ENCODE measurements at places on chromosomes 5 and 9. TPM values are rescaled to one million over a fixed set of nuclear protein-coding genes. Genes with fewer than 3 reads are reported as not detected.

- DNase-seq: no peak
Observed at GRCh38 chr9:92769990-92770359, 5.3 kb upstream of the BICD2 start.

- no peak for DNase-seq
Observed at GRCh38 chr5:115351356-115352195, 55.1 kb upstream of the CCDC112 start.

- no peak for DNase-seq
Observed at GRCh38 chr5:73446631-73447529, 1.7 kb downstream of the FOXD1 start.

- DNase-seq: no peak
Observed at GRCh38 chr5:62569470-62569869, 9.1 kb upstream of the LRRC70 start.

- no peak for DNase-seq
Observed at GRCh38 chr9:24487946-24488345, 57.8 kb downstream of the IZUMO3 start.

DNA sequence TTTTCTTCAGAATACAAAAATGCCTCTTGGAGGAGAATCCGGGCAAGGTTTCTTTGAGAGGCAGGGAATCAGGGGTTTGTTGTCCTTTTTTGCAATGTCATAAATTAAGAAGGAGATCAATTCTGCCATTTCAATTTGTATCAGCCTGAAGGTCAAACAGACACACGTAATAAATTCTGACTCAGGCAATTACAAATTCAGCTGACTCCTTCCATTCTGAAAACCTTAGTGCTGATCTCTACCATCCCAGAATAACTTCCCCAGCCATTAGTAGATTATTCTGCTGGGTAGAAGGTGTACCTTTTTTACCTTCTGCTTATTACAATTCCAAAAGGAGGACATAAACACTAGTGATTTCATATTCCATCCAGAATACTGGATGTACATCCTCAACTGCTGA lies 516.6 kb downstream of the AGTPBP1 start:
- DNase-seq: no peak

DNA sequence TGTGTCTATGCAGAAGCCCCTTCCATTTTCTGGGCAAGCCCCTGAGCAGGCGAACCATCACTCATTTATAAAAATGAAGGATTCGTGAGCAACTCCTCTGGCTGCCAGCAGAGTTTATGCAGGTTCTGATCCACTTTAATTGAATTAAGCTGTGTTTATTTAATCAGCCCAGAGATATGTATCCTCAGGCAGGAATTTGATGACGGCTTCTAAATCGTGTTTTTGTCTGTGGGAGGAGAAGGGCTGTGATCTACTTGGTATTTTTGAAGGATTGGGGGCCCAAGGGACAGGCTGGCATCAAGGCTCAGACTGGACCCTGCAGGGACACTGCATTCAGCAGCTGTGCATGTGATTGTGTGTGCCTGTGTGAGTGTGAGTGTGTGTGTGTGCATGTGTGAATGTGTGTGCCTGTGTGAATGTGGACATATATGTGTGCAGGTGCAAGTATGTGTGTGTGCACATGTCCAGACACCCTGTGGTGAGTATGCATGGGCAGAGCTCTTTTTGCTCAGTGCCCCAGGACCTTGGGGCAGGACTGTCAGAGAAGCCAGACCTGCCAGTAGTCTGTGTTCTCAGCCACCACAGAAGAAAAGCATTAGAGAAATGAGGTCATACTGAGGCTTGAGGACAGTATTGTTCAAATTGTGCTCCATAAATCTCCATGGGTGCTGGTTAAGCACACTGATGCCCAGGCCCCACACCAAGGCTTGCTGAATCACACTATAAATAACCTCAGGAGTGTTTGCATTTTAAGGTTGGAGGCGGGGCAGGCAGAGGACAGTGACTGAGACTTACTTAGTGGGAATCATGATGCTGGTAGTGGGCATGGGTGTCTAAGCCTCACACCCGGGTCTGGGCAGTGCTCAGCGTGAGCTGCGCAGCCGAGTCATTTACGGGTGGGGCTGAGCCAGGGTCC lies 164.0 kb downstream of the CARTPT start:
- no peak for DNase-seq

DNA sequence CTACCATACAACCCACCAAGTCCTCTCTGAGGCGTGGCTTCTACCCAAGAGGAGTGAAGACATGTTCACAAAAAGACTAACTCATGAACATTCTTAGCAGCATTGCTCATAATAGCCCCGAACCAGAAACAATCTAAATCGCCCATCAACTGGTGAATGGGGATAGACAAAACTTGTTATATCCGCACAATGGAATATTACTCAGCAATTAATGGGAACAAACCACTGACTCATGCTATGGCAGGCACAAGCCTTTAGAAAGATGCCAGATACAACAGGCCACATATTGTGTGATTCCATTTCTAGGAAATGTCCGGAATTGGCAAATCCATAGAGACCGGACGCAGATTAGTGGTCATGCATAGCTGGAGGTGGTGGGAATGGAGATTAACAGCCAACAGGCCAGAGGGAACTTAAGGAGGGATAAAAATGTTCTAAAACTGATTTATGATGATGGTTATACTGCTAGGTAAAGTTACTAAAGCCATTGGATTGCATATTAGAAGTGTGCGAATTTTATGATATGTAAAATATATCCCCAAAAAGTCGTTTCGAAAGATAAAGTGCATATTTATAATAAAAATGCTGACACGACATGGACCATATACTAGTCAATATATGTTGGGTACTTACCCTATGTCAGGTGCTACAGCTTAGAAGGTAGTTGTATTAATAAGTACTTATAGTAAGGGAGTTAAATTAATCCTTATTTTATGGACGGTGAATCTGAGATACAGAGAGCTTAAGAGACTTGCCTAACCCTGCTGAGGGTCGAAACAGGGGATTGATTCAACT lies 55.4 kb downstream of the LHX2 start:
- no peak for DNase-seq

DNA sequence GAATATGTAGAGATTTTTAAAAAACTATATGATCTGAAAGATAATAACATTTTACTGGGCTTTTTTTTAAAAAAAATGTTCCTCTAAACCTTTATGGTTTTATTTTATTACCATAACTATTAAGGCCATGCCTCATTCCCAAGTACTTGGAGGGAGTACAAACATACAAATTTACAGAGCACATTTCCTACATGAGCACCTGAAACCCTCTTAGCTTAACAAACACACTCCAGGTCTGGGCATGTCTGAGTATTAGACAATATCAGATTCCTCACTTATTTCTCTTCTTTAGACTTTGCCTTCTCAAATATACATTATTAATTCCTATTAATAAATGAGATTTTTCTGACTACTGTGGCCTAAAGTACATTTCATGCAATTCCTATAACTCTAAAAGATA lies 319.2 kb downstream of the SLCO4C1 start:
- no peak for DNase-seq

DNA sequence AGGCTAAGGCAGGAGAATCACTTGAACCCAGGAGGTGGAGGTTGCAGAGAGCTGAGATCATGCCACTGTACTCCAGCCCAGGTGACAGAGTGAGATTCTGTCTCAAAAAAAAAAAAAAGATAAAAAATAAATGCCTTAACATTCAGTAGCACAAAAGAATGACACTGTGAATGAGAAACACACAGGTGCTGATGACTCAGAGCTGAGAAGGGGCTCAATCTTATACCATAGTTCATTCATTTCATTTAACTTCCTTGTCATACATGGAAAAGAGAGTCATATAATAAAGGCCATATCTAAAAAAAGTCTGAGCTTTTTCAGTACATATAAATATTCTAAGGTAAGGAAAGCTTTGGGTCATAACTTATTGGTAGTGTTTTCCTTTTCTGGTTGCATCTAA lies 40.6 kb downstream of the WWC1 start:
- no peak for DNase-seq

GRCh38 chr5:43106290-43106638 lies 14.4 kb upstream of the ZNF131 start:
- no peak for DNase-seq

DNA sequence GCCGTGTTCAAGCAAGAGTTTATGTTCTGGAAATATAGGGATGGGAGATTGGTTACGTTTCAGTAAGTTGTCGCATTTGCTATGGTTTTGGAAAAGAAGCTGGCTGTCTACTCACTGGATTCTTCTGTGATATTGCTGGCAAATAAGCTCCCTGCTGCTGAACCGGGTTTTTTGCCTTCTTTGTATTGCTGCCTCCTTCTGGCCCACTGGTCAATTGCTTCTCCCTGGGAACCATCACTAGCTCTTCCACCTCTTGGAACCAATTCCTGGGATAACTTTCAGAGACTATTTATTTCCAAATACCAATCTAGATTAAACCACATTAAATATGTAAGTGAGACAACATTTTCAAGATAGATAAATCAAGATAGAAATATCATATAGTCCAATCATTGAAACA lies 43.0 kb downstream of the NUDT12 start:
- DNase-seq: no peak

- no peak for DNase-seq
Observed at GRCh38 chr5:90477073-90477472, 2.4 kb downstream of the POLR3G start.

- no peak for DNase-seq
Observed at GRCh38 chr5:163574472-163575440, 69.3 kb downstream of the MAT2B start.

DNA sequence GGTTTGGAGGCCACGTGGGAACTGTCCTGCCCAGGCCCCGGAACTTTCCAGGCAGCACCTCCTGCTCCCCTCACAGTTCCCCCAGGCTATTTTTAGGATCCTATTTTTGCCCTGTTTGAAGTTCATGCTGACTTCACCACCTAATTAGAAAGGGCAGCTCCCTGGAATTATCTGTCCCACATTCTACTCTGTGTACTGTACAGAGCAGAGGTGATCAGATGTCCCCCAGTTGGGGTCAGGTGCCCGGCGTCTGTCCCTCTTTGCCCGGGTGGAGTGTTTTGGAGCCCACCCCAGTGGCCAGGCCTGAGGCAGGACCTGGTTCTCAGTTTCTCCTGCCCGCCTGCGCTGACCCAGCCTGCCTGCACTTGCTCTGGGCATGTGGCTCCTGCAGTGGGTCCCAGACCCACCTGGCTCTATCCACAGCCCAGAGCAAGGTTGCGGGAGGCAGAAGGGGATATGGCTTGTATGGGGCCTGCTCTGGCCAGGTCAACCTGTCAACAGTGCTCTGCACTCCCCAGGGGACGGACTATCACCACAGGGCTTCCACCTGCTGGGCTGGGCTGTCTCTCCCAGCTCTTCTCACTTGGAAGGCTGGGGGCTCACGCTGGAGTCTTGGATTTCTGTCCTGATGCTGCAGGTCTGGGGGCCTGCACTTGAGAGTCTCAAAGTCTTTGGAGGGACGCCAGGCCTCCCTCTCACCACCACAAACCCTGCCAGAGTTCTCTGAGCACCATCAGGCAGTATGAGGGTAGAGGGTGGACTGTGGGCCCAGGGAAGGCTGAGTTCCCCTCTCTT lies 268.3 kb downstream of the GADD45G start:
- no peak for DNase-seq

DNA sequence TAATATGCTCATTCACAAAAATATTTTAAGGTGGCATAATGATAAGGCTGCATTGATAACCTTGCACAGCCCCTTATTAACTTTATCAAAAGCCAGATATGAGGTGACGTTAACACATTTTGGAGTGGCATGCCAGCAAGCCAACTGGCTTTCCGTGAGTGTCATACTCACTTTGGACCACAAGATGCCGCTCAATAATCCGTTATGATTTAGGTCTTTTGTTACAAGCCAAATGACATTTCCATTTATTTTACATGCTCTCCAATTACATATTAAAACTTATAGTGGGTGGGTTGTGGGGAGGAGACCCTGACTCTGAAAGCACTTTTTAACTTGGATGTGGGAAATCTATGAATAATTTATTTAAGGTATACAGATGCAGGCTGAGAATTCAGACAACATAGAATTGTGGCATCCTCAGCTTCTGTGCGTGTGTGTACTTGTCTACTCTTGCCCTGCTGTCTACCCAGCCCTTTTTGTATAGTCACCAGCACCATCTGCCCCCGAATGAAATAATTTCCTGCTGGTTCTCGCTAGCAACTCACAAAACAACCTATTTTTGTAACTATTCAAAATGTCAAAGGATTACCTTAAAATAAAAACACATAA lies 305.1 kb downstream of the PSAT1 start:
- no peak for DNase-seq

- peak; percentile 39 for DNase-seq
Observed at GRCh38 chr9:128494108-128494745, 10.3 kb upstream of the GLE1 start.

DNA sequence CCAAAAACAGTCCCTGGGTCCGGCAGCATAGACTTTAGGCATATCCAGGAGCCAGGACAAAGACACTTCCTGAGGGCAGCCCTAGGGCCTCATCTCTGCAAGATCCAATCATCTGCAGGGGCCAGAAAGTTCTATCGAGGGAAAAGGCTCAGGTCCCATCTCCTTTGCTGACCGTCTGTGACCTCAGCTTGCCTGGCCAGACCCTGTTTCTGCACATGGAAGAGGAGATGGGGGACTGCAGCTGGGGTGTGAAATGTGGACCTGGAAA lies 51.0 kb upstream of the FCN1 start:
- DNase-seq: no peak

DNA sequence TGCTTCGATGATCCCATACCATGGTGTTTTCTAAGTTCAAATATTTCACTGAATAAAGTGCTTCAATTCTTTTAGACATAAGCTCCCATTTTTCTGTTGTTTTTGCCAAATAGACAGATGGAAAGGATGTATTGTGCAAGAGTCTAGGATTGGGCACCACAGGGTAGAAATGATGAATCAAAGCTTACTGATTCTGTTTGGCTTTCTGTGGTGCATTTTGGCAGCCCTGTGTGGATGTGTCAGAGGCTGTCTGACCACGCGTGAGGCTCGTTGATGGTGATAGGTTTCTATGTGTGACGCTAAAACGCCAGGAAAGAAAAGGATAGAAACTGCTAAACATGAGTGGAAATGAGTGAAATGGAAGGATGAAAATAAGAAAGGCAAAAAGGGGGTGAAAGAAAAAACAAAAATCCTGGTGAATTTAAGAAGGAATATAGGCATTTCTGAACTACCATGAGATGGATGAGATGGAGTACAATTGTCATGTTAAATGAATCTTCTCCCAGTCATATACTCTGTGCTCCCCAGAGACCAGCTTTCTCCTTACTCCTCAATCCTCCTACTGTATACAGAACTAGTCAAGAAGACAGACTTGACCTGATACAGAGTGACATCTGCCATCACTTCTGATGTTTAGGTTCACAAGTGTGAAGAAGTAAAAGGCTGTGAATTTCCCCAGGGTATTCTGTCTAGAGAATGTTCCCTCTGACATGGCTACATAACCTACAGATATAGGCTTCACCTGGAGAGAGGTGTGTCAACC lies 54.4 kb downstream of the ANKH start:
- DNase-seq: peak; percentile 88

GRCh38 chr5:17120209-17120608 lies 97.2 kb upstream of the BASP1 start:
- DNase-seq: no peak

BTNL9 gene
- 11.7 TPM for total RNA-seq

PCDHB6 gene
- total RNA-seq: not detected

ACTBL2 gene
- 0.08 TPM for total RNA-seq

ECSCR gene
- total RNA-seq: 15.0 TPM

CCL19 gene
- not detected for total RNA-seq

GARNL3 gene
- 11.9 TPM for total RNA-seq

EHMT1 gene
- 71.3 TPM for total RNA-seq

OR13C9 gene
- not detected for total RNA-seq

RNF183 gene
- total RNA-seq: not detected

Measured in lower leg skin (tissue), 4 donors.